NCI-H1694 (cell line): ENCODE measurements at places on chromosomes 12 and 14.

DNA sequence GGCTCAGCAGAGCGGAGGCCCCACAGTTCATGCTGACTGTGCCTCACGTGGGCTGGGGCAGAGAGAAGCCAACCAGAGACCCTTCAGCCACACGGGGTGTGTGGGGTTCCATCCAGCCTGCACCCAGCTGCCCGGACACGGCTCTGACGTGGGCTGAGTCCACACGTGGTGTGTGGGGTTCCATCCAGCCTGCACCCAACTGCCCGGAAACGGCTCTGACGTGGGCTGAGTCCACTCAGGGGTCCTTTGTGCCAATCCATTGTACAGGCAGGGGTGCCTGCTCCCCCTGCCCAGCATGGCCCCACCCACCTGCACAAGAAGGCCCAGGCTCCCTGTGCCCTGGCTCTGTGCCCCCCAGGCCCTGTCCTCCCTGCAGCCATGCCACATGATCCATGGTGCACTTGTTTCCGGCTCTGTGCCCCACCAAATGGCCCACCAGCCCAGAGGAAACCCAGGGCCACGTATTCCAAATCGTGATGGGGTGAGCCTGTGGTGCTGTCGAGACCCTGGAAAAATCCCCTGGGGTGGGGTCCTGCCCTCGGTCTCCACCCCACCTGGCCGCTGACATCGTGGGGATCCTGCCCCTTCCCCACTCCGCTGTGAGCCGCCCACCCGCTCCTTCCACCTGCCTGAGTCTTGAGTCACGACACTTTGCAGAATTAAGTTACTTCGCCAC is 99.3 kb upstream of the SFSWAP start:
- no peak for DNase-seq

- no peak for DNase-seq
Observed at GRCh38 chr12:14910090-14910915, 24.6 kb upstream of the MGP start.

DNA sequence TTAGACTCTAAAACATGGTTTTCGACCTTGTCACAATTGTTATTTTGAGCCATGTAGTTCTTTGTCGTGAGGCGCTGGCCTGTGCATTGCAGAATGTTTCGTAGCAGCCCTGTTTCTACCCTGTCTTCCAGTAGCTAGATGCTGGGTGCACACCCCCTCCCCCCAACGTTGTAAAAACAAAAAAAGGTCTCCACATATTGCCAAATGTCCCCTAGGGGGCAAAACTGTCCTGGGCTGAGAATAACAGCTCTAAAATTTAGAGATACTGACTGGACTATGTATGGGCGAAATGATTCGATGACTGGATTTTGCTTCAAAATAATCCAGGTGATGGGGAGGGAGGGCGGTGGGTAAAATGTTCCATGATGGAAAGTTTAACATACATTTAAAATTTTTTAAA is 126.1 kb upstream of the FUT8 start:
- no peak for DNase-seq

GRCh38 chr12:19846574-19846973 is 407.3 kb downstream of the AEBP2 start:
- no peak for DNase-seq

GRCh38 chr12:117067016-117067415 is 32.2 kb downstream of the TESC start:
- DNase-seq: no peak

- no peak for DNase-seq
Observed at GRCh38 chr14:94100847-94101246, 9.7 kb upstream of the IFI27 start.

GRCh38 chr14:73272393-73272792 is 35.1 kb downstream of the PAPLN start:
- peak; percentile 93 for DNase-seq

- DNase-seq: no peak
Observed at GRCh38 chr12:112906712-112907414, at the start of gene OAS1. Gene OAS1 (plus strand): TSS chr12:112906962. CDS start chr12:112907040, 78 bp downstream.

- DNase-seq: peak; percentile 27
Observed at GRCh38 chr12:53924521-53925405, 13.9 kb upstream of the HOXC13 start.

GRCh38 chr12:26841085-26841484 is 8.1 kb upstream of the ITPR2 start:
- no peak for DNase-seq

DNA sequence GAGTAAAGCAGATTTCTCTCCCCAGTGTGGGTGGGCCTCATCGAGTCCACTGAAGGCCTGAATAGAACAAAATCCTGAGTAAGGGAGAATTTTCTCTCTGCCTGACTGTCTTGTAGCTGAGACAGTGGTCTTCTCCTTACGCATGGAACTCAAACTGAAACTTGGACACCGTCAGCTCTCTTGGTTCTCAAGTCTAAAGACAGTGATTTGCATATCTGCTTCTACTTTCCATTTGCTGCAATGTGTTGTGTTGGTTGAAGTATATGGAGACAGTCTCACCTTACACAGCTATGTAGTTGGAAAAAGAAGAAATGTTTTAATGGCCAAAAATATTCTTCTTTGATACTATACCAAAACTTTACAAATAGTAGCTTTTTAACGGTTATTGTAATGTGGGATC is 160.2 kb upstream of the LMNTD1 start:
- DNase-seq: no peak

DNA sequence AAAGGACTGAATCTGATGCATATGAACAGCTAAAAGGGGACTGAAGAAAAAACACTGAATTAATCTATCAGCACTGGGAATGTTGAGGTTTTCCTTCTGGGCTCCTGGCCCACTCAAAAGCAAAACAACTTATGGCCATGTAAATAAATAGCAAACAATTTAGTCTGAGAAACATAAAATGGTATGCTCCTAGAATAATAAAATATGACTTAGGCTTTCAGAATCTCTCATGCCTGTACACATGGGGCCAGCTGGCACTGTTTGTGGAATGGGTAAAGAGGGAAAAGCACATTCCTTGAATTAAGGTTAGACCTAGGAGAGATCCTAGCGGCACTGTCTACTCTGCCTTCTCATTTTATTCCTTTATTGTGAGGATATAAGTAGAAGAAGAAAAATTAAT is 6.2 kb downstream of the KLHDC2 start:
- no peak for DNase-seq

- no peak for DNase-seq
Observed at GRCh38 chr14:94992046-94992445, 165.3 kb downstream of the DICER1 start.

- no peak for DNase-seq
Observed at GRCh38 chr12:58925111-58925611, 4.9 kb upstream of the LRIG3 start.

- DNase-seq: no peak
Observed at GRCh38 chr12:79732638-79733037, 41.9 kb upstream of the PAWR start.

GRCh38 chr12:45348986-45349385 is 133.1 kb downstream of the ANO6 start:
- DNase-seq: no peak

DNA sequence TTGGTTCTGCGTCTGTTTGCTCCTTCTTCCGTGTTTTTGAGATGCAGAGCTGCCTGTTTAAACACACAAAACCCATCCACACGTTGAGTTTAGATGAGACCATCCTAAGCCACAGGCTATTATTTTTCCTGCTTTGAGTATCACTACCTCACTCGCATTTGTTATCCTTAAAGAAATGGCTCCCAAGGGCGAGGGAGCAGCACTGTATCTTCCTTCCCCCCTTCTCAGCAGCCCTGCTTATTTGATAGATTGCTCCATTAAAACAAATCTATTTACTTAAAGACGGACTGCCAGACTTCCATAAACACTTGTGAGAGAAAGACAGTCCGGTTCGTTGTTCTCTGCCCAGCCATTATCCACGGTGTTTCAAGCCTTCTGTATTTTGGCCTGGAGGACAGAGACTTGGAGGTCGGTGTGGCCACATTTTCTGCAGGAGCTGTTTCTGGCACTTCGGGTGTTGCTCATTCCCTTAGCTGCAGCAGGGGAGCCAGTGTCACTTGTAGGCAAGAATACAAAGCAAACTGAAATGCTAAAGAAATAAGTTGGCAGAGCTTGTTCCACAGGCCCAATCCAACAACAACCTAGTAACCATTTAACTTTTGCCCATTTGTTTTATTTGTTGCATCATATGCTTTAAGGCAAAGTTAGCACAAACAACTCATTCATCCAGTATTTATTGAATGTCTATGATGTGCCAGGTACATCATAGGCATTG is 275.4 kb downstream of the TTC6 start:
- DNase-seq: no peak

DNA sequence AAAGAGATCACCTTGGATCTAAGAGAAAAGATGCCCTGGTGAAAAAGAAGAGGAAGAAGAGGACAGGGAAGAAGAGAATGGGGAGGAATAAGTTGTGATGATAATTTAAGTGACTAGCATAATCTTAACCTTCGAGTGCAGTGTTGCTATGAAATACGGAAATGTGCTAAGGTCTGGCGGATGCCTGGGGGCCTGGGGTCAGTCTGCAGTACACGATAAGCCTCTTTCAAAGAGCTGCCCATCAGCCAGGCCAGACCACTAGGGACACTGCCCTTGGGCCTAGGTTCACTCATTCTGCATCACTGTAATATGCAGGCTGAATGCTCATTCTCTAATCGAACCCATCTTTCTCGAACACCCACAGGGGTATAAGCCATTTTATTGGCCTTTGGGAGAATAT is 83.4 kb downstream of the PLEKHG3 start:
- no peak for DNase-seq
